ENCODE measurements at places on chromosomes 3 and 15.

DNA sequence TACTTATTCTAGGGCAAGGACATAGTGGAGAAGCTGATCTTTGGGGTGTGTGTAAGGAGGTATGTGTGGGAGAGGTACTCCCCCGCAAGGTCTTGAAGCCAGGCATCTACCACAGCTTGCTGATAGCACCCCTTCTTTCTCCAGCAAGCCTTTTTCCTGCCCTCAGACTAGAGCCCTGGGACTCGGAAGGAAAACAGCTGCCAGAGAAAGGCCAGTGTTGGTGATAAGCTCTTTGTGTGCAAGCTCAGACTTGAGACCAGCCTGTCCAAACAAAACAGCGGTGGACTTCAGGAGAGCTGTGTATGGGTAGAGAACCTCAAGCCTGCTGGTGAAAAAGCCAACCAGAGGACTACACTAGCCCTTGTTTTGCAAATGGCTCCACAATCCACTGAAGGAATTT lies 1028.6 kb downstream of the MCTP2 start:
- peak; percentile 50 for DNase-seq

DNA sequence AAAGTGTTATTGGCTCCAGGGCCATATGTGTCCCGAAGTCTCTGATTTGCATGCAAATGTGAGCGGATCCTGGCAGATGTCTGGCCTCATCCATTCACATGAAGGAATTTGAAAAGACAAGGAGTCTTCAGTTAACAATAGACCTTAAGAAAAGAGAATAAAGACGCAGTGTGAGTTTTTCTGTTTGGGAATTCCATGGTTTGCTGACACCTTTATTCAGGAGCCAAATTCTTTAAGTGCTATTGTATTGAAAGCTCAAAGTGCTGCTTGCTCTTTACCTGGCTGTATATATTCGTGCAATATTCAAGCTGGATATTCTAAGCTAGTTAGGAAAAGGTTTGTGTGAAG lies 2.2 kb downstream of the LRRN1 start:
- DNase-seq, result no peak

DNA sequence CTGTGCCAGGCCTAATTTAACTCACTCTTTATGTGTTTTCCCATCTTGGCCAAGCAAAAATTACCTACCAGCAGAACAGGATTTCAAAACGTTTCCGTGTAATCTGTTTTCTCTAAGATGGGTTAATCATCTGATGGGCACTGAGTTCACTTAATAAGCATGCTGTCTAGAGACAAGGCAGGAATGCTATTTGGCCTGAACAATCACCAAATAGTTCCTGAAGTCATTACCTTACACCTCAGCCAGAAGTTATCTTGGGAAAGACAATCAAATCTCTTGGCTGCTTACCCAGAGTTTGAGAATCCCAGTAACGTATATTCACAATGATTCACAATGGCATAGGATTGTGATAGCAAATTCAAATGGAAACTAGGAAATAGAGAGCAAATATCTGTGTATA lies 779.1 kb downstream of the CADM2 start:
- DNase-seq, result peak; percentile 79

DNA sequence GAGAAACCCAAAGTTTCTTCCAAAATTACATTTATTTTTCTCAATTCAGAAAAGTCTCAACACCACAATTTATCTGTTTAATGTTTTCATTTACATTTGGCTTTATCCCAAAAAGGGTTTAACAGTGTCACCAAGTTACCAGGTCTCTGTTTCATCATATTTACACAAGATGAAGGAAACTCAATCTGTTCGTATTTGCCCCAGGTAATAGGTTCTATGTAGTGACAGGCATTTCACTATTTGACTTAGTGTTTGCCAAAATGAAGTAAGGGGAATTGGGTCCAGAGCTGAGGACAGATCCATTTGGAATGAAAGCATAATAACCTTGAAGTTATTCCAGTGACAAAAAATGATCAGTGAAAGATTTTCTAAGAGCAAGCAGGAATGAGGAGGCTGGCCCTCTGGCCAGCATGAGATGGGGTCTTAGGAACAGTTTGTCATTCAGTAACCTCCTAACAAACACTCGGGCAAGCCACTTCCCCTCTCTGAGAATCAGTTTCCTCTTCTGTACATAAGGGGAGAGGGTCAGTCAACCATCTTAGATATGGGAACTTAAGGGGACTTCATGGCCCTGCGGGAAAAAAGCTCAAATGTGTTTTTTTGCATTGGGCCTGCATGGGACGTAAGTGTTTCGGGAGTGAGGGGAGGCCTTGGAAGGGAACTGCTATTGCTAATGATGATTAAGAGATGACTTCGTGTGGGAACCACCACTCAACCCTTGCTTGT lies 31.8 kb downstream of the UMPS start:
- DNase-seq, result no peak

- DNase-seq, result no peak
Measured at GRCh38 chr3:12999147-13000140, 73.8 kb downstream of the IQSEC1 start.

DNA sequence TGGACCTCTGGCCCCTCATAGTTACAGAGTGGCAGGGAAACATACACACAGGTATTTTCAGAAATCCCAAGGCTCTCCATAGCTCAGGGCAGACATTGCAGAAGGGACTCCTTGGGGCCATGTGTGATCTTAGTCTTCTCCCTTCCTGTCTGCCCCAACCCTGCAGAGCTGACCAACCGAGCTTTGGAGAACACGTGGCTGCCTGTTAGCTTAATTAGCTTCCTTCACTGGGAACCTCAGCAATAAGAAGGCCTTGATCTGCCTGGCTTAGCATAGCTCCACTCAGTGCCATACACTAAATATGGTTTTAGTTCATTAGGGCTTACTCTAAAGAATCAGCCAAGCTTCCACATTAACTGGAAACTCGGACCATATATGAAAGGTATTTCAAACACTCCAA lies 12.3 kb downstream of the LYZL4 start:
- DNase-seq, result no peak

DNA sequence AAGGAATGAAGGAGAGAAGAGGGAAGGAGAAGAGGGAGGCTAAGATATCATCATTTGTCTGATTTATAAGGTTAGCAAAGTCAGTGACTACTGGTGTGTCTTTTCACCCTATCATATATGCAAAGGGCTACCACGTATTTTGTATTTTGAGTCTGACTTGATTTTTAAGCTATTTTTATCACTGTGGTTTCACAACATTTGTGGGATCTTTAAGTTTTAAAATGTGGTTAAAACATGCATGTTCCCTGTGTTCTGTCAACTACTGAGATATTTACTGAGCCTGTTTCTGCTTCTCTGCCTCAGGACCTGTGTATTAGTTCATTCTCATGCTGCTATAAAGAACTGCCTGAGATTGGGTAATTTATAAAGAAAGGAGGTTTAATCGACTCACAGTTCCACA lies 22.5 kb upstream of the SPTSSB start:
- DNase-seq, result no peak

DNA sequence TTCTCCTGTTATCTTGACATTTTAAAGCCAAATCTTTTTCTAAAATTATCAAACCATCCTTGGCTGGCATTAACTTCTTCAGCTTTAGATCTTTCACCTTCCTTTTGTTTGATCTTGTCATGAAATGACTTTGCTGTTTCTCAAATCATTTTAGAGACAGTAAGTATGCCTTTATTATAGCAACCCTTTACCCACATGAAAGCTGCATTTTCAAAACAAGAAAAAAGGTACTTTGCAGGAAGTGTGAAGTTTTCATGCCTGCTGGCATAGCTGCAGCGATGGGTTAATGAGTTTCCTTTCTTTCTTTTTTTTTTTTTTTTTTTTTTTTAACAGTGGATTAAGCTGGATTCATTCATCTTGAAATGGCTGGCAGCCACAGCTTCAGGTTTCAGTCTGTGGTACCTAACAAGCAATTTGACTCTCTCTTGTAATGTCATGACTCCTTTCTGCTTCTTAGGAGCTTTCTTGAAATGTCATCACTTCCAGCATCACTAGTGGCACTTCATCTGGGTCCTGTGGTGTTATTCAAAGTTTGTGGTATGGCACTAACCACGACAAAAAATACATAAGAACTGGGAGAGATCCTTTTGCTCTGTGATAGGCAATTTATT lies 18.8 kb downstream of the SLC25A26 start:
- no peak for DNase-seq

DNA sequence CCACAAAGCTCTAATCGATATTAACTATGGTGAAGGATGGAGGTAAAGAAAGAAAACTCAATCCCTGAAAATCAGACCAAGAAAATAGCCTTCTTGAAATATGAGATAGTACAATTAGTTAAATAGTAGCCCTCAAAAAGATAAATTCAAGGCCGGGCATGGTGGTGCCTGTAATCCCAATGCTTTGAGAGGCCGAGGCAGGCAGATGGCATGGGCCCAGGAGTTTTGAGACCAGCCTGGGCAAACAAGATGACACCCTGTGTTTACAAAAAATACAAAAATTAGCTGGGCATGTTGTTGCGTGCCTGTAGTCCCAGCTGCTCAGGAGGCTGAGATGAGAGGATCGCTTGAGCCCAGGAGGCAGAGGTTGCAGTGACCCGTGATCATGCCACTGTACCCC lies 31.6 kb upstream of the CEP152 start:
- no peak for DNase-seq

- DNase-seq, result peak; percentile 38
Measured at GRCh38 chr15:83158393-83158792, 49.2 kb downstream of the HDGFL3 start.

- DNase-seq, result no peak
Measured at GRCh38 chr3:163048881-163049280, 1552.3 kb downstream of the OTOL1 start.

DNA sequence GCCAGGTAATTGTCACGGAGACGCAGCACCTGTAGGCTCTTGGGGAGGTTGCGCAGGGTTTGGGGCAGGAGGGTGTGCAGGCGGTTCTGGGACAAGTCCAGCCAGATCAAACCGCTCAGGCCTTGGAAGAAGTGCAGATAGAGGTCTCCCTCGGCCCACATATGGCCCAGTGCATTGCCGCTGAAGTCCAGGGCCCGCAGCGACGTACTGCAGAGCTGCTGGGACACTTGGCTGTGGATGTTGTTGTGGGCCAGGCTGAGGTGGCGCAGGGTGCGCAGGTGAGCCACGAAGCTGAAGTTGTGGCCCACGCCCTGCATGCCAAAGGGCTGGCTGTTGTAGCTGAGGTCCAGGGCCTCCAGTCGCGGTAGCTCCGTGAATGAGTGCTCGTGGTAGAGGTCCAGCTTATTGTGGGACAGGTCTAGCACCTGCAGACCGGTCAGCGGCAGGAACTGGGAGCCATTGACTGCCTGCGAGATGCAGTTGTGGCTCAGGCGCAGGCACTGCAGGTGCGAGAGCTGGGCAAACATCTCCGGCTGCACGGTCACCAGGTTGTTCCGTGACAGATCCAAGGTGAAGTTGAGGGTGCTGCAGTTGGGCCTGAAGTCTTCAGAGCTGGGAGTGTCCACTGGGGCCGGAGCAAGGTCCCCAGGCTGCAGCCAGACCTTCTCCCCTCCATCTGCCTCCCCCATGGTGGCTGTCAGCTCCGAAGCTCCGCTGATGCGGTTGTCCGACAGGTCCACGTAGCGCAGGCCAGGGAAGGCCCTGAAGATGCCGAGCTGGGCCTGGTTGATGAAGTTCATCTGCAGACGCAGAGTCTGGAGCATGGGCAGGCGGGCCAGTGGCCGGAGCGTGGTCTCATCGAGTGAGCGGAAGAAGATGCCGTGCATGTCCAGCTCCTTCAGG lies 2.9 kb downstream of the TLR9 start:
- no peak for DNase-seq

DNA sequence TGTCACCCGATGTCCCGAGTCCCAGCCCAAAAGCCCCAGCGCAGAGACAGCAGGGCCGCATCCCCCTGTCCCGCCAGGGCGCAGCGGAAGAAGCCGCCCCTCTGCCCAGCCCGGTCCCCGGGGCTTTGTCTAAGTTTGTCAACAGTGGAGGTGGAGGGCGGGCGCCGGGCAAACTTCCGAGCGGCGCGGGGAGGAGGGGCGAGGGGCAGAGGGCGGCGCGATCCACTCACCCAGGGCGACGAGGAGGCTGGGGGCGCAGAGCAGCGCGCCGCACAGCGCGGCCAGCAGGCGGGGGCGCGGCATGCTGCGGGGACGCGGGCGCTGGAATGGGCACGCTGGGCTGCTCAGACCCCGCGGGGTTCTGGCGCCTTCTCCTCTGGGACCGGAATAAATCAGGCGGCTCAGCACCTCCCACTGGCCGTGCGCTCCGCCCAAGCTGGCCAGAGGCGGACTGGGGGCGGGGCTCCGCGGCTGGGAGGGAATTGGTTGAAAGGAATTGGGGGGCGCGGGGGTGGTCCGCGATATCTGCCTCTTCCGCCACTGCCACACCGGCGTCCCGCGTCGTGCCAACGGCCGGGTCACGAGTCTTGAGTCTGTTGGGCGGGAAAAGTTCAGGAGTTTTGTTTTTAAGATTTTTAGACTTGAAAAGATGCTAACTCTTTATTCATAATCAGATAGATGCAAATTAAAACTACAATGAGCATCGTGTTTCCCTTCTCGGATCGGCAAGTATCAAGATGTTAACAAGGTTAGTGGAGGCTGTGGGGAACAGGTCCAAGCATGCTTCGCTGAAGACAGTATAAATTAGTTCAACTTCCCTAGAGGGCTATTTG lies at the start of gene MFGE8:
TSS of gene MFGE8 (minus strand) at position 363 of the 833 bp plus-strand sequence. CDS start at position 303, 60 bp downstream.
- peak; percentile 90 for DNase-seq

GRCh38 chr15:62969442-62970089 lies 73.0 kb upstream of the TPM1 start:
- DNase-seq, result no peak

GRCh38 chr3:49470714-49471420 lies 800 bp downstream of the DAG1 start:
- DNase-seq, result peak; percentile 23

GRCh38 chr3:69051756-69052471 lies at the start of gene TMF1:
Gene TMF1 (minus strand): TSS chr3:69052333. CDS start chr3:69052086, 247 bp downstream.
- peak; percentile 95 for DNase-seq

- peak; percentile 94 for DNase-seq
Measured at GRCh38 chr3:77081240-77081661, 41.4 kb downstream of the ROBO2 start.

DNA sequence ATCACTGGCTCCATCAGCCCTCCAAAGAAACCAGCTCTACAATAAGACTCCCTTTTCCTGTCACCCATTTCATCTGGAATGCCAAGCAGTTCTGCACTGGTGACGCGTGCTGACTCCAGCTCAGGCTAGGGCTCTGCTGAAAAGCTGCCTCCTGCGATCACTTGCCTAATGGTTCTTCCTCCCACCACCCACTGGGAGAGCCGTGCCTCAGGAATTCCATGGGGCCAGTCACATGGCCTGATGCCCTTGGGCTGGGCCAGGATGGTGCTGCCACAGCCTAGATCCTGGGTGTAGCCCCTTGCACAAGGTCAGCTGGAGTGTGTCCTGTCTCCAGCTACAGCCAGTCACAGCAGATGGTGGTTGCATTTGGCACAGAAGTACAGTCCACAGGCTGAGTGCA lies 98.9 kb downstream of the DNAJB8 start:
- no peak for DNase-seq

DNA sequence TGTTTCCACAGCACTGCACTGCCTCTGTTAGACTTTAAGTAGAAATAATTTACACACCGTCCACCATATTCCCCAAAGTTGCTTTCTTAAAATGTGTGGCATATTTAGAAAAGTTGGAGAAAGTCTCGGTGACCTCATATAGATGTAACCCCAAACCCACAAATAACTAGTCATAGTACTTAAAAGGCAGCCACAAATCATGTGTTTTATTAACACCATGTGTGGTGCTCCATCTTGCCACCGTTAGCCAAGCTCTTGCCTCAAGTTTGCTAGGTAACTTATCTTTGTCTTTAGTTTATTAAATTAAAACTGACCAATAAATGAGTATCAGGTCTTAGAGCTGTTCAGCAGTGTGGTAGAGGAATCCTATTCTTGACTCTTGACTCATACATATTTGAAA lies 257.9 kb downstream of the UBE2E2 start:
- no peak for DNase-seq
